ENCODE measurements at places on chromosomes 2 and 18. TPM values are rescaled to one million over a fixed set of nuclear protein-coding genes. Genes with fewer than 3 reads are reported as not detected.
A peak's percentile ranks its signal among the peaks of the same experiment; 100 is the strongest.

- ATAC-seq = no peak
Measured at GRCh38 chr18:2780750-2781149, 66.1 kb upstream of the EMILIN2 start.

GRCh38 chr2:238811293-238811692 lies 36.6 kb upstream of the TWIST2 start:
- no peak for ATAC-seq

- peak; percentile 49 for ATAC-seq
Measured at GRCh38 chr2:231601356-231602229, 8.9 kb downstream of the TEX44 start.

DNA sequence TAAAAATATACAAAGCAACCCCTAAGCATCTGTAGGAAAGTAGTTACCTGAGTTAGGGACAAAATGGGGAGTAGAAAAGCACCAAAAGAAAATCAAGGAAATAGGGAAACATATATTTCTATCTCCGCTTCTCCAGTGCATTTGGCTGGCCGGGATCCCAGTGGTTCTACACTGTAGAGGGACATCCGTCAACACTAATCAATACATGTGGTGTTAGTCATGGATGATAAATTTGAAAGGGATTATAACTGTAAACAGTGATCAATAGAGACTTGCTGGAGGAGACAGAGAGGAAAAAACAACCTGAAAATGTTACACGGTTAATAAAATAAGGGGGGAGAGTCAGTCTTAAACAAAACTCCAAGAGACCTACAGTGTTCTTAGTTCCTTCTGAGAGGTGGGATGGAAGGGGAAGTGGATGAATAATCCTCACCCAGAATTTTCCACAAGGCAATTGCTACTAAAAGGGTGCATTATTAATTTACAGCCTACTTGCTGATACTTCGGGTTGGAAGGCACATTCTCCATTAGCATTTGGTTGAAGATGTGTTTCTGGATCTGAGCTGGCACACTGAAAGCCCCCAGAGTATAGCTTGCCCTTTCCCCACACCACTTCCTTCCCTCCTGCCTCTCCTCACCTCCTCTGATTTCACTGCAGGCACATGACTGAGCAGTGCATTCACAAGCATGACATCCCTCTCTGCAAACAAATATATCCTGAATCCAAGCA lies 530.0 kb downstream of the BCL11A start:
- ATAC-seq = no peak

DNA sequence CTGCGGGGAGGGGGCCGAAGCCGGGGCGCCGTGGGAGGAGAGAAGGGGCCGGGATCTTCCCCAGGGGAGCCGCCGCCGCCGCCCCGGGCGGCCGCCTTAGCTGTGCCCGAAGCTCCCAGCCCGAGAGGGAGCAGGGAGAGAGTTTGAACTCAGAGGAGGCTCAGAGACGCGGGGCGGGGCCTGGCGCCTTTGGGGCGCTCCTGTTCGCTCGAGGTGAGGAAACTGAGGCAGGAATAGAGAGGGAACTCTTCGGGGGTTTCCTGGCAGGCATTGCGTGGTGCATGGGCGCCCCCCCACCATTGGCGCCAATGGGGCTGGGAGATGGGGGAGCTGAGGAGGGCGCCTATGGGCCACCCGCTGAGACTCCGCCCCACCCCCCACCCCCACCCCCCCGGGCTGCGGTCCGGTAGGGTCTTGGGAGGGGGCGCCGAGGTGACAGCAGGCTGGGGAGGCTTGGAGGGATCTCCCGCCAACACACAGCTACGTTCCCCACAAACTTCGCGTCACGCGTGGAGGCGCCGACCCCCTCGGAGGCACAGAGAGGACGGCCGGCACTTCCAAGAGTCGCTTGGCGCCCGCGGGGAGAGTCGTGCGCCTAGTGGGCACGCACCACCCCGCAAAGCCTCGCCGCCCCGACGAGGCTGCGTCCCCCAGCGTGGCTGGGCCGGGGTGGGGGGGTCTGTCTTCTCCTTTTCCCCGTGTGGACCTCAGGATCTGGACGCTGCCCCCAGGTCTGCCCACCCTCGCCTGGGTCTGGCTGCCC lies 680 bp downstream of the CTDSP1 start:
- ATAC-seq = no peak

DNA sequence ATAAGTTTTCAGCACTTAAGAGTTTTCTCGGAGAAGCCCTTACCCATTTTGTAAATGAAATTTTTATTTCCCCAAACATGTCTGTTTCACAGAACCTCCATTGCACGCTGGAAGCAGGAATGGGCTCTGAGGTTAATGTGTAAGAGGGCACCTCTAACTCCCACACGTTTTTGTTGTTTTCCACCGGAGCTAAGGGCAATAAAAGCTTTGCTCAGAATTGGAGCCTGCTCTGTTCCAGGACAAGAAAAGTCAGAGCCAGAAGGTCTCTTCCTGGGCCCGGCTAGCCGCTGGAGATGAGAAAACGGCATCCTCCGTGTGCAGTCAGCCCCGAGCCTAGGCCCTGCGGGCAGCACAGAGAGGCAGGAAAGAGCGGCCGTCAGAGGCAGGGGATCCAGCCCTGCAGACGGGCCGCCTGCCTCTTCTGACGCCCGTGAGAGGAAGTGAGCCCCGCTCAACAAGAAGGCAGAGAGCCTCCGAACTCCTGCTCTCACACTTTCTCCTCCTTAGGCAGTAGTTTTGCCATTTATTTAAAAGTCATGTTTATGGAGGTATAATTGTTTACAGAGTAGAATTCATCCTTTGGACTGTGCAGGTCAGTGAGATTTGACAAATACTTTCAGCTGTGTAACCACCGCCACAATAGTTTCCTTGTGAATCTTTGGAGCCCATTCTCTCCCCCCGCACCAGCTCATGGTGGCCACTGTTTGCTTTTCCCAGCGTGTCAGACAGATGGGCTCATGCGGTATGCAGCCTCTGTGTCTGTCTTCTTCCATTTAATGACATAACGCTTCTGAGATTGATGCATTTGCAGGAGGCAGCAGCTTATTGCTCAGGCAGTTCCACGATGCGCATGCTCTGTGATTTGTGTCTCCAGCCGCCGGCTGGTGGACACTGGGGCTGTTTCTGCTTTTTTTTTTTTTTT lies 117.3 kb downstream of the GALR1 start:
- no peak for ATAC-seq

- no peak for ATAC-seq
Measured at GRCh38 chr2:228469721-228470120, 288.2 kb upstream of the SPHKAP start.

DNA sequence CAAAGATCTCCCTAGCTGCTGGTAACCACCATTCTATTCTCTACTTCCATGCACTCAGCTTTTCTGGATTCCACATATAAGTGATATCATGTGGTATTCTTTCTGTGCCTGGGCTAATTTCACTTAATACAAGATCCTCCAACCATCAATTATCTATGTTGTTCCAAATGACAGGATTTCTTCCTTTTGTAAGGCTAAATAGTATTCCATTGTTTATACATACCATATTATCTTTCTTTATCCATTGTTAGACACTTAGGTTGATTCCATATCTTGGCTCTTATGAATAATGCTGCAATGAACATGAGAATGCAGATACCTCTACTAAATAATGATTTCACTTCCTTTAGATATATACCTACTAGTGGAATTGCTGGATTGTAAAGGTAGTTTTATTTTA lies 66.2 kb downstream of the ROCK2 start:
- ATAC-seq = no peak

- no peak for ATAC-seq
Measured at GRCh38 chr2:1082456-1083205, 132.0 kb downstream of the SNTG2 start.

DNA sequence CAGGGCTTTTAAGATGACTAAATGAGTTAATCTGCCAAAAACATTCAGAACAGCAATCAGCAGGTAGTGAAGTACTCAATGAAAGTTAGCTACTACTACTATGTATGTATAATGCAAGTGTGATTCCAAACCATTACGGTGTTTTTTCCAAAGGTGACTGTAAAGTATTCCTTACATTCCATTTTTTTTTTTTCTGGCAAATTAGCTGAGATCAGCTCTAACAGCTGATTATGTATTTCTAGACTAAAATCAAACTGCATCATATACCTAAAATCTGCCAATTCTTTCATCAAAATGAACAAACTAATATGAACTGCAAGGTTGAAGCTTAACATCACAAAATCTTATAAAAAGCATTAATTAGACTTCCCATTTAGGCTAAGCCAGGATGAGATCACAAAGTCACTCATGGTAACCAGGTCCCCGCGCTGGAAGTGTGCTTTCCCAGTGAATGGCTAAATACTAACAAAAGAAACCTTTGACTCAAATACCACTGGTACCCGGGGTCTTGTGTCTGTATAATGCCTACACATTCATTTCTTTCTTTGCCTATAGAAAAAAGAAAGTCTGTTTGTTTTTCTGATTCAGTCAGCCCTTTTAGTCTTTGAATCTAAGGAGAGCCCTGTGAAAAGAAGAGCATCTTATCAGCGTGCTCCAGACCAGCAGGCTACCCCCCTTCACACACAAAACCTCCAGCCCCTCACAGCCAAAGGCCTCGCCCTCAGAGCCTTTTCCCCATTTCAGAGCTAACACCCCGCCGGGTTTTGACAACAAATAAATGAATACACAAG lies 88.3 kb downstream of the RBMS1 start:
- ATAC-seq = no peak

- ATAC-seq = no peak
Measured at GRCh38 chr2:49351560-49351959, 197.2 kb upstream of the FSHR start.

DNA sequence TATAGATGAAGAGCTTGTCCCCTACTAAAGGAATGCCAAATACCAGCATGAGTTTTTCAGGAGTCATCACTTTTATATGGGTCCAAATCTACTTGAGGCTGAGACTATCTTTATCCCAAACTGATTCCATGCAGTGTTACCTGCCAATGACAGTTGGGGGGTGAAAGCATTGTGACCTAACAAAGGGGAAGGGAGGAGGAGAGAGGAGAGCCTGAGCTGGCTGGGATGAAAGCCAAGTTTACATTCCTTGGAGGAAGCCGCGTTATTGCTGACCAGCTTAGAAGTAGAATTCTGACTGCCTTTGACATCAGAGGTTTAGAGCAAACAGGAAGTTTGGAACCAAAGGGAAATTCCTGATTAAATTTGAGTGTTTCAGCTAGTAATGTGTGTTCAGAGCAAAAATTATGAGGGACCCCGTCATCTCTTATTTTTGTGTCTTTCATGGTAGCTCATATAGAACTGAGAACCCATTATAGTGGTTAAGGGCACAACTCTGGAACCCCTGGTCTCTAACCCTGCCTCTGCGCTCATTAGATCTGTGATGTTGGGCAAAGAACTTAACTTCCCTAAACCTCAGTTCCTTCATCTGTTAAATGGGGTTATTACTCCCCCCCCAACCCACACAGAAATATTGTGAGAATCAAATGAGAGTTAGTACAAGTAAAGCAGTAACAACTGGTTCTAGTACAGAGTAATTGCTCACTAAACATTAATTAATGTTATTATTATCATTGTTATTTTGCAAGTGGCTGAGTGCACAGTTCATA lies 199.3 kb upstream of the EPAS1 start:
- peak; percentile 64 for ATAC-seq

DNA sequence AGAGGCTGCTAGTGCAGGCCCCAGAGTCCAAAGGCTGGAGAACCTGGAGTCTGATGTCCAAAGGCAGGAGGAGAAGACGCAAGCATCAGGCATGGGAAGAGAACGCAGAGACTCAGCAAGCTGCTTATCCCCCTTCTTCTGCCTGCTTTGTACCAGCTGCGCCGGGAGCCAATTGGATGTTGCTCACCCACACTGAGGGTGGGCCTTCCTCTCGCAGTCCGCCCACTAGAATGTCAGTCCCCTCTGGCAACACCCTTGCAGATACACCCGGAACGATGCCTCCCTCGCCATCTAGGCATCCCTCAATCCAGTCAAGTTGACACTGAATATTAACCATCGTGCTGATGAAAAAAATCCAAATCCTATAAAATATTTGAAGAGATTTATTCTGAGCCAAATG lies 141.6 kb downstream of the TWIST2 start:
- no peak for ATAC-seq

- no peak for ATAC-seq
Measured at GRCh38 chr2:148527488-148528340, 116.8 kb upstream of the EPC2 start.

DNA sequence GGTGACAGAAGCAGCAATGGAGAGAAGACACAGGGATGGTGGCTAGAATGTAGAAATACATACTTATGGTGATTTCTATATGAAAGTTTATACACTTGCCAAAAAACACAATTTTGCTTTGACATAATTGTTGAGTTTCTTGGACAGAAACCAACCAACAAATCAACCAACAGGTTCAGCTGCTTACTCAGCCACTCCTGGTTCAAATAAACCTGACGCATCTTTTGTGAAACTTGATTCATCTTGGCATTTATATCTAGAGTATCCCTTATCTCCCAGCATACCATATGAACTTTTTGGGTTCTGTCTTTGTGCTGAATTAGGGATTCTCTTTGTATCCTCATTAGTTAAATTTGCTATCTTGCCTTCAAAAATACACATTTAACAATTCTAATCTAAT lies 54.1 kb upstream of the ERBB4 start:
- ATAC-seq = peak; percentile 35

DNA sequence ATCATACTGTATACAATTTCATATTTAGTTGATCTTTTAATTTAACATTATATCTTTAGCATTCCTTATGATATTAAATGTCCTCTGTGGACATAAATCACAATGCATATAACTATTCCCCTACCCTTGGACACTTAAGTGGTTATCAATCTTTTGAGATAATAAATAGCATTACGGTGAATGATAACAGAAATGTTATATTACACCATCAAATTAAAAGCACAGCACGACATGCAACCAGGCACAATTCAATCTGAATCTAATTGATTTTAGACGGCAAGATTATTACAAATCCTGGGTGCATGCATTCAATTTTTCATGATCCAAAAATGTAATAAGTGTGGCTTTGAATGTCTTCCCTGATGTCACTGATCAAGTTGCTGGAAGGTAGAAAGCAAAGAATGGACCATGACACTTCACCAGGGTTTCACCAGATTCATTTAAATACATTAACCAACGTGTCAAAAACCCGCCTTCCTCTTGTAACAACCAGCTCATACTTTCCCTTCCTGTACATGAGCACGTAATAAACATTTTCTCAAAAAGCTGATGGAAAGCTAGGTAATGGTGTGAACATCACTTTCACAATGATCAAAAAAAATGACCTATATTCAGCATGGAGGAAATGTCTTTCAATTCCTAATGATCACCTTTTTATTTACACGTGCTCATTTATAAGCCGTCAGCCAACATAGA lies 513.7 kb upstream of the ID2 start:
- ATAC-seq = no peak

The GREB1L gene
- total RNA-seq = not detected

The SP140L gene
- total RNA-seq = 5.3 TPM

The SIX3 gene
- not detected for total RNA-seq

The CYP26B1 gene
- 1.9 TPM for total RNA-seq

The CHAC2 gene
- 4.8 TPM for total RNA-seq

The NDC80 gene
- total RNA-seq = 9.7 TPM

The CD207 gene
- total RNA-seq = not detected

The PTPRM gene
- total RNA-seq = 5.3 TPM

The TNS1 gene
- total RNA-seq = 27.7 TPM

The CFC1 gene
- not detected for total RNA-seq

The SNX17 gene
- total RNA-seq = 62.1 TPM

The CROCC2 gene
- total RNA-seq = 0.12 TPM

The PAIP2B gene
- total RNA-seq = 9.8 TPM
